ENCODE measurements at places on chromosomes 1 and 21.

GRCh38 chr1:19061798-19062197 lies 105.3 kb upstream of the IFFO2 start:
- no peak for DNase-seq

GRCh38 chr21:46156678-46157077 lies 1.3 kb upstream of the FTCD start:
- DNase-seq: no peak

DNA sequence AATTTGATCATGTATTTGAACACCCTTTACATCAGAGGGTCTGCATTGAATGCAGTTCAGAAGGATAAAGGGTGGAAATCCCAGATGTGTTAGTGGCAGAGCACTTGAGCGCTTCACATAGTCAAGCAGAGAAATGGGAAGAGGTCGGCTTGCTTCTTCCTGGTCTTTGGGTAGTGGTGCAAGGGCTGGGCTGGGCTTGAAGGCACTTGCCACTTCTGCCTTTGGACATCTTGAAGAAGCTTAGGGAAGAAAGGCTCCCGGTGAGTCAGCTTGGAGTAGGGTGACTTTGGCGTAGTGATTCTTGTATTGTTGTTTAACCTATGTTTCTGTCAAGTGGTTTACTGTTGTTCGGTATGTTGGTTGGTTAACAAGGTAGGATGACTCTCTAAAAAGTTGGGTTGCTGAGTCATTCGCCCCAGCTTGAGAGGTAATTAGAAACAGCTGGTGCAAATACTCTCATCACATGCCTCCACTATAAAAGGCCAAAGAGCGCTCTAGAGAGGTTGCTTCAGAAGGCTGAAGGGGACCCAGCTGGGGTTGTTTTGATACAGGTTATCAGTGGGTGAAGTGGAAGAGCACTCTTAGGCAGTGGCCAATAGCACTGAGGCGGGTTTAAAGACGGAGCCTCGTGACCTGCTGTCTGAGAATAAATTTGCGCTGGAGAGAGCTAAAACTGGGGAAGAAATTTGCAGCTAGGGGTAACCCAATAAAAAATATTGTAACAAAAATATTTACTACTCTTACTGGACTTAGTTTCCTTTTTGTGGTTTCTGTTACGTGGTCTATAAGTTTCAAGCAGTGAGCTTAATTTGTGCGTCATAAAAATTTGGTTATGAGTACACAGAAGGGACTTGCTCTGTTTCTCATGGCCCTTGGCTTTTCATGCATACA lies 1.4 kb downstream of the BACH1 start:
- DNase-seq: peak; percentile 96

GRCh38 chr1:225735252-225736149 lies 42.1 kb upstream of the SRP9 start:
- no peak for DNase-seq

- no peak for DNase-seq
These were observed 61.0 kb downstream of the BACH1 start for GRCh38 chr21:29359718-29360117.

DNA sequence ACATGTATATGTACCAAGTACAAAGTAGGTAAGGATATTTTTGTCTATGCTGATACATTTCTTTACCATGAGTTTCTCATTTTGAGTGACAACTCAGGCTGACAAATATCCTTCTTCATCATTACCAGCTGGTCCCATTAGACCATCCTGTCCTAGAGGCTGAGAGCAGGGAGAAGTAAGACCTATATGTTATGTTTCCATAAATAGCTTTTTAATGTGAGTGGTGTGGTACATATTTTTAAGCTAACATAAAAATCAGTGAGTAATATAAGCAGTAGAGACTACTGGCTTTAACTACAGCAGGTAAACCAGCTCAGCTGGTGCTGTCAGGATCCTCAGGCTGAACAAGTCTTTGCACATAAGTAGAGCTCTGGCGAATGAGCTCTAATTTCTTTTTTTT lies 62.4 kb downstream of the CLEC20A start:
- DNase-seq: no peak

- no peak for DNase-seq
These were observed 49.4 kb downstream of the LGR6 start for GRCh38 chr1:202243006-202243405.

- DNase-seq: no peak
These were observed 3.5 kb upstream of the ILDR2 start for GRCh38 chr1:166978821-166979220.

- no peak for DNase-seq
These were observed 284.4 kb downstream of the SETD4 start for GRCh38 chr21:35775778-35776544.

GRCh38 chr1:9385801-9386573 lies 93.3 kb downstream of the SPSB1 start:
- no peak for DNase-seq

- DNase-seq: no peak
These were observed 48.9 kb upstream of the F3 start for GRCh38 chr1:94590203-94591137.

- DNase-seq: no peak
These were observed 167.9 kb downstream of the TNFSF18 start for GRCh38 chr1:172882791-172883386.

GRCh38 chr1:221543529-221544120 lies 198.3 kb downstream of the DUSP10 start:
- no peak for DNase-seq

Data from hematopoietic multipotent progenitor cell treated with erythropoietin and hydrocortisone succinate and interleukin-3 and kit ligand, for 15 days (in vitro differentiated cells).